GM12892 (cell line): ENCODE measurements at places on chromosomes 5 and 9.

DNA sequence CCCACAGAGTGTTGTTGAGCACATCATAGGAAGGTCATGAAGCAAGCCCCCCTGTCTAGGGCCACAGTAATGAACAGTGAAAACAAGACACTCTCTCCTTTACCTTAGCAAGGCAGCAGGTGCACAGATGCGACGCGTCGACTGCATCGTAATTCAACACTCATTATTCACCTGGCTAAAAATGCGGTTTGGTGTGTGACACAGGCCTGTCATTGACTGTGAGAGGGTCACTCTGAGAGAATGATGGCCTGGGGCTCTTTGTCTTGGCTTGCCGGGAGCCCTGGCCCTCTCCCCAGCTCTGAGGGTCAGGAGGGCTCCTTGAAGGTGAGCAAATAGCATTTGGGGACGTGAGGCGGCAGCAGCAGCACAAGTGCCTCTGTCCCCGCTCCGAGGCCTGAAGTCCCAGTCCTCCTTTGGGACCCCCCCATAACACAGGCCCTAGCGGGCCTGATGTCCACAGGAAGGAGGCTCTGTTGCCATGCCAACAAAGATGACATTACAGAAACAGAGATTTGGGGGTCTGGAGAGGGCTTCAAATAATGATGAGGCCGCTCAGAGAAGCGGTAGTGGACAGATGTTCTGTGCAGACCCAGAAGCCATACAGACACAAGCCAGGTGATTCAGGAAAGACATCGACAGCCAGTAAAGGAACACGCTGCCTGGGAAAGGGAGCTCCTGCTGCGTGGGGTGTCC, 46.7 kb downstream of the SHB start:
- DNase-seq, result no peak

GRCh38 chr5:180605554-180606214, 14.4 kb upstream of the SCGB3A1 start:
- peak; percentile 63 for DNase-seq

DNA sequence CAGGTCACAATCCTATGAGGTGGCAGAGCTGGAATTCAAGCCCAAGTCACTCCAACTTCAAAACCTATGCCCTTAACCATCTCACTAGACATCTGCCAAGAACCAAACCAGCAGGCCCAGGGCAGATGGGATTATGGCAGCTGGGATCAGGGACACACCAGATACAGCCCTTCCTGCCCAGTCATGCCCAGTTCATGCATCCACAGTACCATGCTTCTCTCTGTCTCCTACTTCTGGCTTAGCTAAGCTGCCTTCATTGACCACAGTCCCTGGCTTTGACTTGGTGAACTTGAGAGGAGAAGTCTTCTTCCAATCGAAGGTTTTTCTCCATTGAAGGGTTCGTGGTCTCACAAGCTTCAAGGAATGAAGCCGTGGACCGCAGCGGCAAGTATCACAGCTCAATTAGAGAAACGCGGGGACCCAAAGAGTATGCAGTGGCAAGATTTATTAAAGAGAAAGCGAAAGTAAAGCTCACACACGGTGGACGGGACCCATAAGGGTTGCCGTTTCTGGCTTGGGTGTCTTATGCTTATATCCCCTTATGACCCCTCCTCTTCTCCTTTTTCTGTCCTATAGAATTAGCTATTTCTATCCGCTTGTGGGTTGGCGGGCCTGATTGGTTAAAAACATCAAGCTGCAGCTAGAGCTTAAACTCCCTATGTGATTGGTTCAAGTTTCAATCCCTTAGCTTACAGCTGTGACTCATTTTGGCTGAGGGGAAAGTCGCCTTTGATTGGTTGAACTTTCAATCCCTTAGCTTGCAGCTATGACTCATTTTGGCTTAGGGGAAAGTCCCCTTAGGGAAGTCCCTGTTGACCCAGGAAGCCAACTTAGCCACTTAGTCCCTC, 101.2 kb downstream of the TRIM36 start:
- no peak for DNase-seq

GRCh38 chr5:77513321-77513720, 21.2 kb upstream of the WDR41 start:
- DNase-seq, result no peak

- no peak for DNase-seq
Observed at GRCh38 chr9:97545486-97545885, 44.0 kb downstream of the TMOD1 start.

- DNase-seq, result no peak
Observed at GRCh38 chr5:93161661-93162654, 419.1 kb downstream of the NR2F1-AS1 start.

DNA sequence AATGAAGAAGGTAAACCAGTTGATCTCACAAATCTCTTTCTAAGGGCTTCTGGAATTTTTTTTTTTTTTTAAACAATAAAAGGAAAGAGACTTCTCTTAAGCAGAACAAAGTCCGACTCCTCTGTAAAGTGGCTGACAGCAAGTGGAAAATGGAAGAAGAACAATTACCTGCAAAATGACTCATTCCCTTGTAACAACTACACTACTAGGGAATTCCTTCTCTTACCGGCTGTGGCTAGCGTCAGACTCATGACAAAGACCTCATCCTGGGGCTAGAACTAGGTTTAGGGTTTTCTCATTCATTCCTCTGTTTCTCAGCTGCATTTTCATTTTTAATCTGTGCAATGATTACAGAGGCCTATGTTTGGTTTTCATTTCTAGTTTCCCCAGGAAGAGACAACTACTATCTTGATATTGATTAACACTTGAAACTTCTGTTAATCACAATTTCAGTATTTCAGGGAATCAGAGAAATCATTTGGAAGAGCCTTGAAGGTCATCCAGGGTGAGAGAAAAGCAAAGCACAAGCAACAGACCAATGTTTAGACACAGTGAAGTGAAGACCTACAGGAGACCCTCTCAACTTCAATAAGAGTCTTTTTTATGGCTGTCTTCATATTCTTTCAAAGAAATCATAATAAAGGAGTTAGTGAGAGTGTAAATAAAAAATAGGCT, 437.9 kb downstream of the RAB3C start:
- no peak for DNase-seq

DNA sequence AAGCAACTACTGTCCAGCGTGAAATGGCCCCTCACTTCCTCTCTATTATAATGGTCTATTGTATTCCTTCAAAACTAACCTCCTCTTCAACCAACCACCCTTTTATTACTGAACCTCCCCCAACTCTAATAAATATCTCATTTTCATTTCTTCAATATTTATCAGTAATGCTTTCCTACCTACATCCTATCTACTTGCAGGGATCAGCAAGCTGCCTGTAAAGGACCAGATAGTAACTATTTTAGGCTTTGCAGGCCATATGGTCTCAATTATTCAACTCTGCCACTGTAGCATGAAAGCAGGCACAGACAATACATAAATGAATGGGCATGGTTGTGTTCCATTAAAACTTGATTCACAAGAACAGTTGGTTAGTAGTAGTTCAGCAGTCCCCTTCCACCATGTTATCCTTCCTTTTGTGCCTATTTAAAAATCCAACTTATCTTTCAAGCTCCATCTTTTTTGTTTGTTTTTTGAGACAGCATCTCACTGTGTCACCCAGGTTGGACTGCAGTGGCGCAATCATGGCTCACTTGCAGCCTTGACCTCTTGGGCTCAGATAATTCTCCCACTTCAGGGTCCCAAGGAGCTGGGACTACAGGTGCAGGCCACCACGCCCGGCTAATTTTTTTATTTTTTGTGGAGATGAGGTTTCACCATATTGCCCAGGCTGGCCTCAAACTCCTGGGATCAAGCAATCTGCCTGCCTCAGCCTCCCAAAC, 45.8 kb downstream of the PCDHGC5 start:
- DNase-seq, result no peak

DNA sequence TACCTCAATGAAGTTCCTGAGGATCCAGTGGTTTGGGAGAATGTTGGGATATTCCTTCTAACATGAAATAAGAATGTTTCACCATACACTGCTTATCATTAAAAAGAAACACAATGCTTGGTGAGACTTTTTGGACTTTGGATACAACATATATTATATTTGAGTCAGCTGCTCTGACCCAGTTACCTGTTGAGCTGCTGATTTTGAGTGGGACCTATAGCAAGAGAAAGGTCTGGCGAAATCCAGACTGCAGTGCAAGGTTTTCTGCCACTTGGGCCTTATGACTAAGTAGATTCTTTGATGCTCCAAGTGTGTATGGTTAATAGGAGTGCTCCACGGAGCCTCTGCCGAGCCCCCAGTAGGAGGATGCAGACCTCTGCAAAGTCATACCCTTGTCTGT, 10.0 kb upstream of the RALGPS1 start:
- DNase-seq, result no peak

DNA sequence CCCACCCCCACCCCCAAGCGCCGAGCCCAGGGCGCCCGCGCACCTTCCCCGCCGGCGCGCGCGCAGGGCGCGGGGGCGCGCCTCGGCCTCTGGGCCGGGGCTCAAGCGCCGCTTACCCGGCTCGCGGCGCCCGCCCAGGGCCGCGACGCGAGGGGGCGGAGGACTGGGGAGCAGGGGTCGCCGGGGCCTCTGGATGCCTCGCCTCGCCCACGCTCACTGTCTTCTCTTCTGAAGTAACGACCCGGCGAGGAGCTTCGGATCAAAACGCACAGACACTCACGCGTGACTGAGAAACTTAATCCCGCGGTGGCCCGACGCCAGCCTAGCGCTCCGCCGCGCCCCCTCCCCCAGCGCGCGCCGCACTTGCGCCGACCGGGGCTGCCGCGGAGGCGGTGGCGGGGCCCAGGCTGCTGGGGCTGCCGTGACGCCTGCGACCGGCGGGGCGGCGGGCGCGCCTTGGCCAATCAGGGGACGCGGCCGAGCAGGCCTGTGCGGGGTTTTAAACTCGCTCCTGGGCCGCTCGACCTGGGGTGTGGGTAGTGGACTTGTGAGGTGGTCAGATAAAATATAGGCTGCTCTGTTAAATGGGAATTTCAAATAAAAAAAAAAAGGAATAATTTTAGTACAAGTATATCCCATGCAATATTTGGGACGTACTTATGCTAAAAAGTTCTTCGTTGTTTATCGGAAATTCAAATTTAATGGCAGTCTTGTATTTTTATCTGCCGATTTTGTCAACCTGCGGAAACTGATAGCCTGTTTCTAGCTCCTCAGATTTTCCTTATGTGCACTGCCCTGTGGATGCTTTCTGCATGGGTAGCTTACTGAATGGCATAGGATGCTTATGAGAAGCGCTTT, at the start of gene MPDZ:
Gene MPDZ (minus strand): TSS at position 409 of the 858 bp plus-strand sequence. CDS start 29,377 bp downstream, outside the sequence.
- DNase-seq, result no peak

GRCh38 chr5:38367410-38367809, 109.1 kb downstream of the EGFLAM start:
- DNase-seq, result no peak

GRCh38 chr5:72151646-72152045, 44.4 kb downstream of the MAP1B start:
- no peak for DNase-seq

GRCh38 chr9:91164724-91165520, 196.8 kb downstream of the AUH start:
- no peak for DNase-seq

GRCh38 chr9:18981476-18982261, 51.3 kb downstream of the SAXO1 start:
- no peak for DNase-seq

DNA sequence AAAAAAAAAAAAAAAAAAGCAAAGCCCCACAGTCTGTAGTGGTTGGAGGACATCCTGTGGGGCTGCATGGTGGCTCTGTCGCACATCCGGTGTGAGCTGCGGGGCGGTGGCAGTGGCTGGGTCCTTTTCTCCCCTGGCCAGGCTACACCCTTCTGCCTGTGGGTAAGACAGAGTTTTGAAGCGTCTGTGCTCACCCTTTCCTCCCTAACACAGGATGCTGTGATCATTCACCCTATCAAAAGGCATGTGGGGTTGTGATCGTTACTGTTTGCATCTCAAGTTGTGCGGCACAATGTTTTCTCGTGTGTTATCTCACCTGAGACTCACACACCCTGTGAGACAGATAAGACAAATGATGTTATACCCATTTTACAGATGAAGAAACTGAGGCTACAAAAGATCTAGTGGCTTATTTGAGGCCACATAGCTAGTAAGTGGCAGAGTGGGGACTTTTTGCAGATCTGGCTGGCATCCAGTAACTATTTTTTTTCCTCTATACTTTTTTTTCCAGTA, 17.5 kb downstream of the IRF1 start:
- DNase-seq, result no peak

DNA sequence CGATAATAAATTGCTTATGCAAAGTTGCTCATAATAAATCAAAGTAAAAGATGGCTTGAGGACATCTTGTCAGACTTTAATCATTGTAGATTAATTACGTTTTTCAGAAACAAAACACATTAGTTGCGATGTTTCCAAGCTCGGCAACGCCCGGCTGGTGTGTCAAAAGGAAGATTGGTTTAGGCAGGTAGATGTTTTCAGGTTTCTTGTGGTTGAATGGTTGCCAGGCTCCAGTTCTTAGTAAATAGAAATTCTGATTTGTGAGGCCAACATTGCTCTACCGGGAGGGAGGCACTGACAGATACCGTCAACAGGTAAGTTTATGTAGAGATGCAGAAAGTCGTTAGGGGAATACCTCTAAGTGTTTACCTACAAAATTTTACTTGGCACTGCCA, 280.3 kb downstream of the NPR3 start:
- no peak for DNase-seq

- no peak for DNase-seq
Observed at GRCh38 chr5:68711293-68712200, 382.3 kb upstream of the SLC30A5 start.

DNA sequence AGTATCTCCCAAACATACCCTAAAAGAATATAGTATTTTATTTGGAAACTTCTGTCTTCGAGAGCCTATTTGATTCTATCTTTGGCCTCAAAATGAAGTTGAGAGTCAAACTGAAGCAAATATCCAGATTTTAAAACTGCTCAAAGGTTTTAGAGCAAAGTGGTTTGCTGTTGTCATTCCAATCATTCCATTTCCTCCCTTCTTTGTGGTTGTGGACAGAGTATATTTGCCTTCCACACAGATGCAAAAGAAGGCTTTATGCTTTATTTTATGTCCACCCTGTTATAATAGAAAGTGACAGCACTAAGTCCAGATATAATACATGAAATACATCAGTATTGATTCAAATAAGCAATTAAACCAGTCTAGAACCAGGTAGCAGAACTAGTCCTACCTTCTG, 12.4 kb downstream of the GZMK start:
- no peak for DNase-seq

DNA sequence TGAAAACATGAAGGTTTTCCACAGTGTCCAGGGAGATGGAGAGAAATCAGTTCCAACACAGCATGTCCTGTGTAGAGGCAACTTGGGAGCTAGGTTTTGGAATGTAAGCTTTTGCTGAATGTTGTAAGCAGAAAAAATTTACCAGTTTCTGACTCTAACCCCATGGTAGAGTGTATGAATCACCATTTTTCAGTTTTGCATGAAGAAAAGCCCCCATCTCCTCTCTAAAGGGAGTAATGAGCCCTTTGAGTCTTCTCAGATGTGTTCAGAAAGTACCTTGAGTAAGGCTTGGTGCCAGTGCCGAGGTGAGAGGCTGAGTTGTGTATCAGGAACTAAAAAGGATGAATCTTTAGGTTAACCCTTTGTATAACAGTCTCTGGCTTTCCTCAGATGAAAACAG, 96.2 kb downstream of the ADRB2 start:
- DNase-seq, result no peak

- DNase-seq, result no peak
Observed at GRCh38 chr9:3500044-3500443, 25.8 kb downstream of the RFX3 start.

- no peak for DNase-seq
Observed at GRCh38 chr5:1753490-1753889, 46.1 kb downstream of the MRPL36 start.
